Lower leg skin (tissue), 4 donors: ENCODE measurements at places on chromosomes 1 and 21. TPM values are rescaled to one million over a fixed set of nuclear protein-coding genes. Genes with fewer than 3 reads are reported as not detected.

DNA sequence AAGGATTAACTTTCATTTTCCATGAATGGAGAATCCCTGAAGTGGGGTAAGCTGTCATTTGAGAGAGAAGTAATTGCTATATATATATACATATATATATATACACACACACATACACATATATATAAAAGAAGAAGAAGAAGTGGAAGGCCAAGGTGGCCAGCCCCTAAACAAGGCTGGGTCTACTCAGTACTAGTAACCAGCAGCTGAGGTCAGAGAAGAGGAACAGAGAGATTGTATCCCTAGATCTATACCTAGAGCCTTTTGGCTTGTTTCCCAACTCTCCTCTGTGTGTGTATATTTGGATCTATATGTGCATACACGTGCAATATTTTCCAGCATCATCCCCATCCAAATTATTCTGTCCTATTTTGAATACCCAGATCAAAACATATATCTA is 5.2 kb downstream of the TNFSF4 start:
- DNase-seq = no peak

- no peak for DNase-seq
These were observed 16.8 kb upstream of the SH3GLB1 start for GRCh38 chr1:86687595-86687994.

DNA sequence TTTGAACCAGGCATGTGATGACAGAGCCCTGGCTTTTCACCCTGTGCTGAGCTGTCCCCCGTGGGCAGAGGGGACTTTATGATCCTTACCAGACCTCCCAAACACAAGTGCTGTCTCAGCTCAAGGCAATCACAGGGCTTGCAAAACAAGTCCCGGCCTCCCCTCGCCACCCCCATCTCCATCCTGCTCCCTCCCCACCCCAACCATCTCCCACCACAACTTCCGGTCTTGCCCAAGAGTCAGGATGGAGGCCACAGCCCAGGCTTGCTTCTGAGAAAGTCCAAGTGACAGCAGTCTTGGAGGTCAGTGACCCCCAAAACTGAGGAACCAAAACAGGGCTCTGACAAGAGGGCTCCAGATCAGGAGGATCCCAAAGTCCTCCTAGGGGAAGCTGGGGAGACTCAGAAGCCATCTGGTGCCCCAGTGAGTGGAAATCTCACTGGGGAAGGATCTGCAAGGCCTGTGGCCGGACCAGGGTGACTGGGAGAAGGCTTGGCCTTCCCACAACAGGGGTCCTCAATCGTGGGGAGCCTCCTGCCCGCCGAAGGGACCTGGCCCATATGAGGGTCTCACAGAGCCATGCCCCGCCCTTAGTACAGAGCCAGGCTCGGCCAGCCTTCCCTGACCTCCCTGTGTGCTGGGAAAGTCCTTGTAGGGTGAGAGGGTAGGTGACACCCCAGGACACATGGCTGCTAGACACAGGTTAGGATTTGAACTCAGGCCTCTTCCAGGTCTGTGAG is 4.5 kb upstream of the SDC3 start:
- DNase-seq = peak; percentile 93

DNA sequence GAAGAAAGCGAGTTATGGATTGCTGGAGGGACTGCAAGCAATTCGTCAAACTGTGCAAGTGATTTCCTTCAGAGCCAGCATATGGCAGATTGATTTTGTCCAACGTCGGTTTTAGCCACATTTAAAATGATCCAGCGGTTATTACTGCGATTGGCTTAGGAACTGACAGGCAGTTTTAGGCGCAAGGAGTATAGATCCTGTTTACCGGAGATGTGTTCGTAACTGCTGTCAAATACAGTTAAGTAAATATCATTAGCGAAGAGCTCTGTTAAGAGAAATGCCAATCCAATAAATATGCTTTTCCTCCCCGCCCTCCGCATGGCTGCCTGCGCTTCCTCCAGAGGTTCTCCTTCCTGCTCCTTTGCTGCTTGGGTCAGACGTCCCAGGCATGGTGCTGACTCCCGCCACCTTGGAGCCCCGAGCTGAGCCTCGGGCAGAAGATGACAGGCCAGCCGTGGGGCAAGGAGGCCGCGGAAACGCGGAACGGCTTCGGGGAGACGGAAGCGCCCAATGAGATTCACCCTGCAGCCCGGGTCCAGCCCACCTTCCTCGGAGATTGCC is 9.4 kb upstream of the BARHL2 start:
- DNase-seq = no peak

Gene MMP23B
- 2.1 TPM for total RNA-seq

- no peak for DNase-seq
These were observed 59.5 kb upstream of the RGS2 start for GRCh38 chr1:192749349-192749748.

Gene MSH4
- 0.39 TPM for total RNA-seq

Gene CD48
- 0.53 TPM for total RNA-seq

DNA sequence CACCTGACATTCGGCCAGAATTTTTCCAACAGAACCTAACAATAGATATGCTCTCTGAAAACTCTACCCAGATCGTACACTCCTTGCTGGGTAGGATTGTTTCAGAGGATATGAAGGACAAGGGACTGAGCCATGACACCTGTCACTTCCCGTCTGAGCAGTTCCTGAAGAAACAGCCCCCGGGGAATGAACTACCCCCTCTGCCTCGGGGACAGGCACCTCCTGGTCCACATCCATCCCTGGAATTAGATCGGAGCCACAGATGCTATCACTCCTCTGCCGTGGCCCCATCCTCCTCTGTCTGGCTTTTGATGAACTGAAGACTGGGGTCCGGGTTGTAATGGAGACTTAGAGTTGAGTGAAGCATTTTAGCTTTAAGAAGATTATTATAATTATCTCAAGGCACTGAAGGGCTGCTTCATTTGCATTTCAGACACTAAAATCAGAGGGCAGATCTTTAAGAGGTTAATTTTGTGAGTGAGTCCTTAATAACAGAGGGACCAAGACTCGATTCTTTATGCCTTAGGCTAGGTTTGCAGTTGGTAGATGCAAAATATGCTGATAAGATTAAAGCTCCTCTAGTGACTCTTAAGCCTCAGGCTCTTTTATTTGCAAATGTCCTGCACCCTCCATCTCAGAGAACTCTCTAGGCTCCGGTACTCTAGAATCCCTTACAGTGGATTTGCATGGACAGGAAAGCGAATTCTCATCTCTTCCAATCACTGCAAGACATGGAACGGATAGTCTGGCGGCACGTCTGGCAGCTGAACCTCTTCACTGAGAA is 333.8 kb downstream of the KIF26B start:
- no peak for DNase-seq

GRCh38 chr1:164630626-164631396 is 71.8 kb downstream of the PBX1 start:
- no peak for DNase-seq

DNA sequence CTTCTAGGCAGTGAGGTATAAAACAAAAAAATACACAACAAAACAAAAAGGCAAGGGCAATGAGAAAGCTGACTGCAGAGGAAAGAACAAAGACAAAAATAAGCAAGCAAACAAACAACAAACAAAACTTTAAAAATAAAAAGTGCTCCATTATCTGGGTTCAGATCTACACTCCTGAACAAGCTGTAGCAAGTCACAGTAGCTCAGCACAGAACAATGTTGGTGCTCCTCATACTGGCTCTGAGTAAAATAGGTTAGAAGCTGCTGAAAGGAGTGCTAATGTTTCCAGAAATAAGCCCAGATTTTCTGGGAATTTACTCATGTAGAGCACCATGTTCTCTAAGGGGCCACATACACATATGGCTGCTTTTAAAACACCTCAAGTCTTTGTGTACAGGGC is 16.6 kb upstream of the DUSP10 start:
- DNase-seq = no peak

Gene CLDN17
- total RNA-seq = not detected

Gene RUNX3
- 6.1 TPM for total RNA-seq

DNA sequence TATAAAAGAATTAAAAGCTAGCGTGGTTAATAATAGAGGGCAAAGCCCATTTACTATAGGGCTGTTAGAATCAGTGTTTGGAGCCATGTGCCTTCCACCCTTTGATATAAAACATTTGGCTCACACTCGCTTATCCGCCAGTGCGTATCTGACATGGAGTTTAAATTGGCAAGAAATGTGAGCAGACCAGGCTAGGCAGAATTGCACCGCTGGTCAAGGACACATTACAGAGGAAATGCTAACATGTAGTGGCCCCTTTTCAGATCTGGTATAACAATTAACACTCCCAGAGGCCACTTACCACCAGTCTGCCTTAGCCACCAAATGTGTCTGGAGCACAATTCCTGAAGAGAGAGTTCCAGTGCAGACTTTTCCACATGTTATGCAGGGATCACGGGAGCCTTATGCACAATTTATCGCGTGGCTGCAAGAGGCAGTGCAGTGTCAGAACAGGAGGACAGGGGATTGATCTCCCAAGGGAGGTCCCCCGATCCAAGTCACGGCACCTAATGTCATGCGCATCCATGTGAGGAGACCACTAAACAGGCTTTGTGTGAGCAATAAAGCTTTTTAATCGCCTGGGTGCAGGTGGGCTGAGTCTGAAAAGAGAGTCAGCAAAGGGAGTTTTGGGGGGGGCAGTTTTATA is 14.0 kb downstream of the GSTM3 start:
- no peak for DNase-seq

DNA sequence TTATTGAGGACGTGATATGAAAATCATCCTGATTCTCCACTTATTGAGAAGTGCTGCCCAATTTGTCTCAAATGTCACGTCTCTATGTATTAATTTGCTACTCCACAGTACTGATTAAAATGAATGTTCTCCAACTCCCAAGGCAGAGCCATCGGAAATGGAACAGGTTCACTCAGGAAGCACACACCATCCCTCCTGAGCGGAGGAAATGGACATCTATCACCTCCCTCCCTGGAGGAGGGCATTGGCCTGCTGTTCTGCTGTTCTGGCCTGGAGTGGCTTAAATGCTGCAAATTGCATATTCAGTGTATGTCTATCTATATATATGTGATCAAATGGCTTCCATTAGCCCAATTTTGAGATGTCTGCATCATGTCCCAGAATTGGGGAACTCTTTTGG is 140.5 kb downstream of the CSMD2 start:
- DNase-seq = no peak

Gene GNG4
- total RNA-seq = 0.12 TPM

DNA sequence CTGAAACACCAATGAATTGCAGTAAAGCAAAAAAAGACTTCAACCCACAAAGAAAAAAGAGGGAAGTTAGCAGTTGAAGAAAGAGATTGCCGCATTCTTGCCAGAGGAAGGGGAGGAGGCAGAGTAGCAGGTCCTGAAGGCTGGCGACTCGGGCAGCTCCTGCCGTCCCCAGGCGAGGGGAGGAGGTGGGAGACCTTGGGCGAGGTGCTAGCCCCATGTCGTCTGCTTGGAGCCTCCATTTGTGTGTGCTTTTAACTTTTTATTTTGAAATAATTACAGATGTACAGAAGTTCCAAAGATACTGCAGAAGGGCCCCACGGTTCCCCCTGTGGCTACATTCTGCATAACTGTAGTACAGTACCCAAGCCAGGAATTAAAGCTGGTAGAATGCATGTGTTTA is 6.7 kb downstream of the TRPM2 start:
- no peak for DNase-seq

- no peak for DNase-seq
These were observed 287.9 kb downstream of the PLPP3 start for GRCh38 chr1:56291374-56291919.

GRCh38 chr1:47578721-47579419 is 141.0 kb downstream of the FOXD2 start:
- DNase-seq = peak; percentile 23

DNA sequence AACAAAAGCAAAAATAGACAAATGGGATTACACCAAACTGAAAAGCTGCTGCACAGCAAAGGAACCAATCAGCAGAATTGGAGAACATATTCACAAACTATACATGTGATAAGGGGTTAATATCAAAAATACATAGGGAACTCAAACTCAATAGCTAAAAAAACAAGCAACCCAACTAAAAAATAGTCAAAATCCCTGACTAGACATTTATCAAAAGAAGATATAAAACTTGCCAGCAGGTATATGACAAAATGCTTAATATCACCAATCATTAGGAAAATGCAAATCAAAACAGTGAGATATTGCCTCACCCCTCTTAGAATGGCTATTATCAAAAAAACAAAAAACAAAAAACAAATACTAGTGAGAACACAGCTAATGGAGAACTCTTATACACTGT is 140.3 kb downstream of the LRRIQ3 start:
- no peak for DNase-seq

DNA sequence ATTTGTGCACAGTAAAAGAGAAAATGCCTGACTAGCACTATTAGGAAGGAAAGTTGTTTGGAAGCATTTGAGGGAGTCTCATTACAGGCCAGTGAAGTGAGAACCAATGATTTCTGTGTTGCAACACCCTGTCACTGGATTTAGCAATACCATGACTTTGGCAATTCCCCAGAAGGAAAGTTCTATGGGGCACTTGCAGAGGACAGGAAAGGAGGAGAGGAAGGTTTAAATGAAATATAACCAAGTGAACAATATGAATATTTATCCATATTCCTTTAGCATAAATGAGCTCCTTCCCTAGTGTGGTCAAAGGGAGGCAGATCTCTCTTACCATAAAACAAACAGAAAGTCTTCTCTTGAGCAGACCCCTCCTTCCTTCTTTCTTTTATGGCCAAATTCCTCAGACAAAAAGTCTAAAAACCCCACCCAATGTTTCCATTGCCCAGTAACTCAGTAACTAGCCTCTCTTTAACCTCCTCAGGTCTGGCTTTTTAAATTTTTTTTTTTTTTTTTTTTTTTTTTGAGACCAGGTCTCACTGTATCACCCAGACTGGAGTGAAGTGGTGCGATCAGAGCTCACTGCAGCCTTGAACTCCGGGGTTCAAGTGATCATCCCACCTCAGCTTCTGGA is 5.5 kb downstream of the TLR5 start:
- peak; percentile 81 for DNase-seq

DNA sequence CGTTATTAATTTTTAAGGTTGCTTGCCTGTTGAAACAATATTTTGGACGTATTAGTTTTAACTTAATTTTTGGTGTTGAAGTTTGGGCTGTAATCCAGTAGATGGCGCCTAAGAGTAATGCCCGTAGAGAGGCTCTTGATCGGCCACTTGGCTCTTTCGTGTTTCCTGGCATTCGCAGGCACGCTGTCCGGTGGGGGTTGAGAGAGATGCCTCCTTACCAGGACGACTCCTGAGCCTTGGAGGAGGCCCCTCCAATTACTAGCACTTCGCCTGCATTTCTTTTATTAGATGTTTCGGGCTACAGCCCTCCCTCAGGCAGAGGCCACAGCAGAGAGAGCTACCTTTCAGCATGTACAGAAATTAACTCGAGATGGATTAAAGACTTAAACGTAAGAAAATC is 12.0 kb downstream of the OR2M4 start:
- DNase-seq = no peak

Gene ACTN2
- 0.06 TPM for total RNA-seq

GRCh38 chr21:14318578-14318977 is 64.4 kb downstream of the HSPA13 start:
- no peak for DNase-seq

GRCh38 chr1:201795066-201795465 is 33.9 kb upstream of the IPO9 start:
- no peak for DNase-seq

DNA sequence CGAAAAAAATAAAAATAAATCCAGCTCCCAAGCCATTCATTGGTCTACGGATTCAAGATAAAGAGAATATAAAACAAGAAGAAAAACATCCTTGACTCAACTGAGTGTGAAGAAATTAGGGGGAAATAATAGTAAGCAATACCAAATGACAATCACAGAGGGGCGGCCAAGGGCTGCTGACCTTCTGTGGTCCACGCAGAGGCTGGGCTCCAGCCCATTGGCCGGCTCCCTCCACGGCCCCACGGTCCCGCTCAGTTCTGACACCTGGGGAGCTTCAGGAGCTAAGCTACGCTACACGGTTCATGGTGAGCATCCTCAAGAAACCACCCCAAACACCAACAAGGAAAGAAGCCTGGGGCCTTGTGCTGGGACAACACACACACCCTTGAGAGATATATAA is 400 bp upstream of the KRTAP10-12 start:
- peak; percentile 61 for DNase-seq

- DNase-seq = peak; percentile 91
These were observed at the start of gene TOR3A for GRCh38 chr1:179081687-179082332. TOR3A (plus strand) TSS chr1:179082070; CDS start chr1:179082129, 59 bp downstream.
